PC-9 (cell line): ENCODE measurements at places on chromosomes 4 and X.
A peak's percentile ranks its signal among the peaks of the same experiment; 100 is the strongest.

DNA sequence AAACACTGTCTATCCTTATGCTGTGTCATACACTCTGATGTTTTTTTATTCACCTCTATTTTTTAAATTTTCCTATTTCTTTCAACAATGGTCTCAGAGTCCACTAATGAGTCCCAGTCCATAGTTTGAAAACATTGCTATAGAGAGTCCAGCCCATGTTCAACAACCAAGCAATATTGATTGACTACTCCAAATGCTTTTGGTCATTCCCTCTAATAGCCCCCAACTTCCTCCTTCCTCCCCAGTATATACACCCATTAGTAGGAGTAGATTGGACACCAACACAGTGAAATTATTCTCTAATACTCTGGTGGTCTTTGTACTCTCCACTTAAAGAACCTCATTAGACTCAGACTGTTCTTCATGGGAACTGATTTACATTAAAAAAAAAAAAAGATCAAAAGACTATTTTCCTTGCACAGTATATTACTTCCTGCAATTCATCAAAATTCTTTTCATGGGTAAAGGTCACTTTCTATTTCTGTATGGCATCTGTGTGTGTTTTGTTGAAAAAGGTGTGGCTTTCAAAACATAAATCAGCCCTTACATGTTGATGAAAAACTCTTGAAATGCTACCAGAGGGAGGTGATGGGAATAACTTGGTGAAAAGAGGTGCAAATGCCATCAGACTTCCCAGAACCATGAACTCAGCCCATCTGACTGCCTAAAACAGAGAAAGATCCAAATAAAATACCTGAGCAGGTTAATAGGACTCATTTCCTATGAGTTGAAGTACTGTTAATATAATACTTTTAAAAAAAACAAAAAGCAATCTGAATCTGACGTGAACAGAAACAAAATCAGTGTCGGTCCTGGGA, 250.3 kb upstream of the KLF3 start:
- DNase-seq = no peak

GRCh38 chr4:60365176-60365575, 835.0 kb upstream of the ADGRL3 start:
- DNase-seq = no peak

DNA sequence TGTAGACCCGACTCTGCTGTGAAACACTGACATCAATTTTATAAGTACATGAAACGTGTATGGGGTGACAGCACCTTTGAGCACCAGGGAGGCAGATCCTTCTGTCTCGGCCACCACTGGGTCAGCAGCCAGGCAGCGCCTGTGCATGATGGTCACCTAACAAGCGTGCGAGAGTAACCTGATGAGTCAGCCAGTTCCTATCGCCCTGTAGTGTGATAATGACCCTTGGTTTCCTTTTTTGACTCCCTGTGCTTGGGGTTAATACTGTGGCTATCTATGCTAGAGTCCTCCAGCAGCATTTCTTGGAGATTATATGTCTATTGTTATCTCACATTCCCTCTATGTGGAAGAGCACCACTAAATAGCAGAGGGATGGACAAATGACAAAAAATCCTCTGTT, 101.6 kb downstream of the NPNT start:
- no peak for DNase-seq

- peak; percentile 51 for DNase-seq
These were observed 172.0 kb downstream of the ADAM29 start for GRCh38 chr4:175090116-175090515.

- DNase-seq = no peak
These were observed 14.7 kb upstream of the CLCN4 start for GRCh38 chrX:10142041-10142599.

- DNase-seq = no peak
These were observed 95.5 kb downstream of the SOWAHB start for GRCh38 chr4:76802236-76803021.

GRCh38 chr4:83618991-83619645, 83.2 kb downstream of the GPAT3 start:
- DNase-seq = peak; percentile 52

DNA sequence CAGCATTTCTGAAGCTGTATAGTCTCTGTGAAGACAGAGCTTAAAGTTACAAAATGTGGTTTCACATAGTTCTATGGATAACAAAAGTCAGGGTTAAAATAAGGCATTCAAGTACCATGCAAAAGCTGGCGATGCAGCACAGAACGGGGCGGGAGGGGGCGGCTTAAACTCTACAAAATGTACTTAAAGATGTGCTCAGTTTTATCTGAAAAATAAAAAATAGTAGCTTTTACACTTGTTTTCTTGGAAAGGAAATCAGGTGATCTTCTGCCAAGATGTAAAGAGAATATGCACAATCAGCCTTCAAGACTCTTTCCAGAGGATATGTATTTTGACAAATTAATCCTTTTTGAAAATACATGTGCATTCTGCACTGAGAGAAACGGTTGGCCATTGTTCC, 301.7 kb upstream of the EMCN start:
- DNase-seq = no peak

DNA sequence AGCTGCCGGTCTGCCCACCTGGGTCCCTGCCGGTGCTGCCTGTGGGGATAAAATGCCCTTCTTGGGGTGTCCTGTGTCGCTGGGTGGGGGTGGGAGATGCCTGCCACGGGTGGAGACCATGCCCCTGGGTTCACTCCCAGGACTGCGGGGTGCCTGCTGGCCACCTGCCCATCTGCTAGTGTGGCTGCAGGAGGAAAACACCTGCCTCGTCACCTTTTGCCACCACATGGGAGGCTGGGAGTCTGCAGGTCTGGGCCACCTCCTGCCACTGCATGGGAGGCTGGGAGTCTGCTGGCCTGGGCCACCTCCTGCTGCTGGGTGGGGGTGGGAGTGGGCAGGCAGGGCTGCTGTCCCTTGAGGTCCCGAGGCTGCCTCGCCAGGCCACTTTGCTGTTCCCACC, 58.8 kb upstream of the AFAP1 start:
- DNase-seq = no peak

GRCh38 chrX:19677121-19677520, 161.8 kb upstream of the MAP3K15 start:
- DNase-seq = no peak

- no peak for DNase-seq
These were observed 188.9 kb upstream of the FAT1 start for GRCh38 chr4:186912606-186913005.

GRCh38 chrX:103556963-103557612, 28.2 kb upstream of the TCEAL4 start:
- DNase-seq = no peak

- DNase-seq = no peak
These were observed 36.9 kb downstream of the SULT1E1 start for GRCh38 chr4:69823048-69823447.

GRCh38 chr4:116599859-116600258, 485.5 kb downstream of the TRAM1L1 start:
- DNase-seq = no peak

DNA sequence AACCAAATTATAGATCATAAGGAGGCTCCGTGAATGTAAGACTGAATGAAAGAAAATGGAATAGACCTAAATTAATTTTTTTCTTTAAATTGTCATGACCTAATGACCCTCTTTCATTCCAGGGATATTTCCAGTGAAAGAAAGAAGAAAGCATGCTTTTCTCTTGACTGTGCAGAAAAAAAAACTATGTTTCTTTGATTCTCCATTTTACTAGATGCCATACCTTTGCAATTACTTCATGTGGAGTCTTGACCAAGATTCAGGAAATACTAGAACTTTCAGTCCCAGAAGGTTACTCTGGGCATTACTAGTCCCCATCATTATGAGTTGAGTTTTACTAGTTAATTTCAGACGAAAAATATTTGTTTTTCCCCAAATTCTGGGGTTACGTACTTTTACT, 6.4 kb upstream of the COMMD8 start:
- DNase-seq = peak; percentile 54

GRCh38 chr4:149841686-149842085, 26.0 kb upstream of the IQCM start:
- no peak for DNase-seq

DNA sequence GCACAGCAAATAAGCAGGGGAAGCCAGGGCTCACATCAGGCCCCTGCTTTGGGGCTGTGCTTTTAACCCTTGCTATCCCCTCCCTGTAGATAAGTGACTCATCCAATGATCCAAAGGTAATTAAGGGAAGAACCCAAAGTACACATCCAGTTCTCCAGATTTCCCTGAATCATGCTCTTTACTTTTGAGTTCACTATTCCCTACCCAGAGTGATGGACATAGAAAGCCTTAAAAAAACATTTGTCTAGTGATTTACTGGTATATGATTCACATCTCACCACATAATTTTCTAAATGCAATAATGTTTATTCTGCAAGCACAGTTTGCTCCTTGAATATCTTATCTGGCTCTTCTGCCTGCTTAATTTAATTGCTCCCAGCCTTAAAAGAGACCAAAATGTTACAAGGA, 136.2 kb downstream of the PPP3CA start:
- no peak for DNase-seq

GRCh38 chr4:68011684-68012083, 48.4 kb upstream of the TMPRSS11A start:
- DNase-seq = peak; percentile 36

DNA sequence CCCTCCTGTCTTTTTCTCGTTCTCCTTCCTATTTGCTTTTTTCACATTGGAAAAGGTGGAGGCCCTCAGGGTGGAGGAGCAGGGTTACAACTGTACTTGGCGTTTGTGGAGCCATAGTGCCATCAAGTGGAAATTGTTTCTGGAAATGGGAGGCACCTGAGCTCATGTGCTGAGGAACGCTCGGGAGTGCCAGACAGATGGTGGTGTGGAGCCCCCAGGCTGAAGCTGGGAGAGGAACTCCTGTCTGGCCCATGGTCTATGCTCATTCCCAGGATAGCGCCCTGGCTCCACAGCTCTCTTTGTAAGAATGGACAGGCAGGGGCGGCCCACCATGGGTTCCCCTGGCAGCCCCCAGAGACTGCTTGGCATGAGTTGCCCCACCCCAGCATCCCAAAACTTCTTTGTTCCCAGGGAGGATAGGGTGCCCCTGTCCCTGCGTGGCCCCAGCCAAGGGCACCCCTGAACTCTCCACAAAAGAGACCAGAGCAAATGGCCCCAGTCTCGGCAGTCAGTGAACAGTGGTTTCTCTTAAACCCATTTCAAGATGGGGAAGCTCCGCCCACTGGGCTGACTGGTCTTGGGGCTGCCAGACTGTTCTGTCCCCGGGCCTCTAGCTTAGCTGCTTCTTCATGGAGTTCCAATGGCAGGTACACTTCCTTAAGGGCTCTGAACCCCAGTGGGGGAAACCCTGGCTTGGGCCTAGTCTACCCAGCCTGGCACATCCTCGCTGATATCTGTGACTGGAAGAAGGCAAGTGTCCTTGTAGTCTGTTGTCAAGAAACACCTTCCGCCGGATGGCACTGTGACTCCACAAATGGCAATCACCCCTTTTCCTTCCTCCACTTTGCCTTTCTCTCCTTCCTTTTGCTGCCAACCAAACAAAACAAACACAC, 70.1 kb downstream of the NBDY start:
- no peak for DNase-seq

GRCh38 chr4:81424816-81425755, 46.6 kb downstream of the RASGEF1B start:
- DNase-seq = no peak
